LNCaP clone FGC (cell line): ENCODE measurements at places on chromosomes 2 and 18.

DNA sequence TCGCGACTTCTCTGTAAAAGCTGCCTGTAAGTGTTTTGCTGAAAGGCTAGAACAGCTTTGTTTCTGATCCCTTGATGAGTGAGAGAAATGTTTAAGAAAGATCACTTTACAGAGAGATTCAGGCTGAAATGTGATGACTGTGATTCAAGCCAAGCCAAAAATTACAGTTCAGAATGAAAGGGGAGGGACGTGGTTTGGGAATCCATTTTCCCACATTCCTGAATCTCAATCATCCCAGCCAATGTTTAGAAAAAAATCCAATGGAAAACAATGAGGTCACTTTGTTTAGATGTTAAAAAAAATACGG is 416.7 kb downstream of the ARHGAP15 start:
- DNase-seq, result no peak

- DNase-seq, result no peak
Measured at GRCh38 chr2:89767572-89768435, 1076.3 kb downstream of the RPIA start.

DNA sequence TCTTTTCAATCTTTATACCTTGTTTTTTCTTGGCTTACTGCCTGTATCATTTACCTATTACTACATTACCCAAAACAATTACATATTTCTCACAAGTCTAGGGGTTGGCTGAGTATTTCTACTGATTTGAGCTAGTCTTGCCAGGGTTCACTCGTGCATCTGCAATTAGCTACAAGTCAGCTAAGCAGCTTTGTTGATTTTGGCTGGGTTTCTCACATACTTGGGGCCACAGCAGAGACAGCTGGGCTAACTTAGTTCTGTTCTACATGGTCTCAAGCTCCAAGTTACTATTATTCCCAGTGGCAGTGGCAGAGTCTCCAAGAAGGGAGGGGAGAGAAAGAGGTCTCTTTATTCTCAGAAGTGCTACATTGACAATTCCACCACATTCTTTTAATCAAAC is 54.7 kb upstream of the SP5 start:
- DNase-seq, result no peak

DNA sequence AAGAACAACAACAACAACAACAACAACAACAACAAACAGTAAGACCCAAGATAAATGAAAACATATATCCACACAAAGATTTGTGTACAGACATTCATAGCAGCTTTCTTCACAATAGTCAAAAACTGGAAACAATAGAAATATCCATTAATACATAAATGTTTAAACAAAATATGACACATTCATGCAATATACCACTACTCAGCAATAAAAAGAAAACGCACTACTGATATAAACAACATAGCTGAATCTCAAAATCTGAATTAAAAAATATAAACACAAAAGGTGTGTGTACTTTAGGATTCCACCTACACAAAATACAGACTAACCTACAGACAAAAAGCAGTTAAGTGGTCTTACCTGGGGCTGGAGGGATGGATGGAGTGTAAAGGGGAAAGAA is 42.1 kb downstream of the DOK1 start:
- no peak for DNase-seq

GRCh38 chr2:20666005-20666303 is 990 bp upstream of the GDF7 start:
- DNase-seq, result no peak

DNA sequence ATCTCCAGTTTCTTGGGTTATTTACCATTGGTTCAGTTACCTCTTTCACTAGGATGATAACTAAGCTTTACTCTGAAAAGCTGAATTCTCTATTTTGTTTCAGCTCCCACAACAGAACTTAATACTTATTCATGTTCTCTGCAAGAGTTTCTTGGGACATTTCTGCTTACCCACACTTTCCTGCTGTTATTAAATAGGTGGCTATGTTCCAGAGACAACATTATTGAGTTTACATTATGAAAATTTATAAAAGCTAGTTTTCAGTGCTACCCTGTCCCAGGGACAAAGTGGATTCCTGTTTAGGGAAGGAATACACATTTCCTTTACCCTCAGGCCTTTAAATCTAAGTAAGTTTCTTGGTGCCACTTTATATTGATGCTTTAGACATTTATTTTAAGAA is 7.0 kb upstream of the GPD2 start:
- DNase-seq, result no peak

DNA sequence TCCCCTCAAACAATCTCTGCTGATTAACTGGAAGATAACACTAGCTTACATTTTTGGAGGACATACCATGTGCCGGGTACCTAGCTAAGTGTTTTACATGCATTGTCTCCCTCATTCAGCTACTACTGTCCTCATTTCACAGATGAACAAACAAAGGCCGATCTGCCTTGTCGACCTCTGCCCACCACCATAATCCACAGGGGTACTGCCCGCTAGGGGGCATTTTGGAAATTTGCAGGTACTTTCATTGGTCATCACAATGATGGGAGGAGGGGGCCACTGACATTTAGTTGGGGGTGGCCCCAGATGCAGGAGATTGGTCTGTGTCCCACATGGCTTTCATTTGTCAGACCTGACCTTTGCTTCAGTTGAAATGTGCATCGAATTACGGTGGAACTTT is 3.9 kb upstream of the TMEM163 start:
- DNase-seq, result no peak

DNA sequence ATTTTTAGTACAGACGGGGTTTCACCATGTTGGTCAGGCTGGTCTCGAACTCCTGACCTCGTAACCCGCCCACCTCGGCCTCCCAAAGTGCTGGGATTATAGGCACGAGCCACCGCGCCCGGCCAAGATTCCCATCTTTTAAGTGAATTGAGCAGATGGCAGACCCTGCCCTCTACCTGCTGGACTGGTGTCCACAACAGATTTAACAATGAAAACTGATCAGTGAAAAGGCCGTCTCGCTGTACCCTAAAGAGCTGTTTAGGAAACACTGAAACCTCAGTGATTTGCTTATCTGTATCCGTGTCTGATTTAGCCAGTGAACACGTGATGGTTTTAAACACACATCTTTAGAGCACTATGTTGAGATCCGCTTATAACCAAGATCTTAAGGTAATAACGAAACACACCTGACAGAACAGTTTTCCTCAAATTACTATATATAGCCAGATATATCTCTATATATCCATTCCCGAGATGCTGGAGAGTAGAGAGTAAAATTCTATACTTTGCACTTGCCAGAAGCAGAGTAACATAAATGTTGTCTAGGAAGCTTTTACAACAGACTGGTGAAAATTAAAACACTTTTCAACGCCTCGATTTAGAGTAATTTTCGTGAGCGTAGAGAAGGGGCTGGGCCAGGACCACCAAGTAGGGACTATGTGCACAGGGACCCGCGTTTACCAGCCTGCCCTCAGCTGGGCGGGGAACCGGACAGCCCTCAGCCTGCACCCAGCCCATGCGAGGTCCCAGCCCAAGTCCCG is 594 bp downstream of the FAM161A start:
- no peak for DNase-seq

GRCh38 chr2:98560256-98560771 is 48.0 kb downstream of the COA5 start:
- DNase-seq, result no peak

- DNase-seq, result no peak
Measured at GRCh38 chr2:121247534-121247933, 37.5 kb downstream of the TFCP2L1 start.

DNA sequence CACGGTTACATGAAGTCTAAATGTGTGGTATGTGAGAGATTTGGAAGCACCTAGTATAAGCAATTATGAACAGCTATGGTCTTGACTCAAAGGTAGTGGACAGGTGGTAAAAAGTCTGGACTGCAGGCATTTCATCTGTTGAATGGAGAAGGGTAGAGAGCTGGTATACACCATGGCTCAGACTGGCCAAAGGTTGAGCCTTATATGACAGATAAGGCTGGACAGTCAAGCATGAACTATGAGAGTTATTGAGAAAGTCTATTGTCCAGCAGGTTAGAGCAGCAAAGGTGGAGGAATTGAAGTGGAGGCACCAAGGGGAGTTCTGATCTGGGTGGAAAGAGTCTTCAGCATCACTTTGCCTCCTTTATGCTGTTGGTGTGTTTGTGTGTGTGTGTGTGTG is 346.7 kb upstream of the SLC14A2 start:
- DNase-seq, result no peak

DNA sequence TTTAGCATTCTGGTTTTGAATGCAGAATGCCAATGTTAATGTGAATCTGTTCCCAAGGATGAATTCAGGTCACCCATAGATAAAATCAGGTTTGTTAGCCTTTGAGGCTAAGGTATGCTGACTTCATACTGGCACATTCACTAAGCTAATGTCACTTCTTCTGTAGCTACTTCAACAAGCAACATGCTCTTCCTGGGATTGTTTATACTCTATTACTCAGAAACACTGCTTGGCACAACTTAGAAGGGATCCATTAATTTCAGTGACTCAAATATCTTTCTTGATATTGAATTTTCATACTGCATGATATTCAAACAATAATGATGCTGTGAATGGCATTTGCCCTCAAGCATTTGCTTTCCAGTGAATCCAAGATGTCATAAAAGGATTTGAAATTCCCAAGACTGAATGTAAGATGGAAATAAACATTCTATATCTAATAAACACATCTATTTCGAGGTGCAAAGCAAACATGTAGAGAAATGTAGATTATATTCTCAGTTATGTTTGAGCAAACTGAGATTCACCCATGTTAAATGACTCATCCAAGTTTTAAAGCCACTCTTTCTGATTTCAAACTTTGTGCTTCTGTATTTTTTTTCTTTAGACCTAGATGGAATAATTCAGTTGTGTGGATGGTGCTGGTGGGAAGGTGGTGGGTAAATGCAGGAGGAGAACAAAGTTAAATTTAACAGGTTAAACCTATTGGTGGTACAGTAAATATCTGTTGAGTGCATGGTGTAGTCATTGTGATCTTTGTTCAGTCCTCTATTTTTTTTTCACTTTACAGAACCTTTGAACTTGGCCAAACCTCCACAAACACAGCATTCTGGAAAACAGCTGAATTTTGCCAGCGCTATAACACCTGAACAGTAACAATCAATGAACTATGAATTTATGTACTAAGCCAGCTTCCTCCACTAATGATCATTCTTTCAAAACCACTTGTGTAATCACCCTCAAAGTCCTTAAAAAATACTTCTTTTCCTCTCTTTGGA is 162.1 kb upstream of the XIRP2 start:
- no peak for DNase-seq

DNA sequence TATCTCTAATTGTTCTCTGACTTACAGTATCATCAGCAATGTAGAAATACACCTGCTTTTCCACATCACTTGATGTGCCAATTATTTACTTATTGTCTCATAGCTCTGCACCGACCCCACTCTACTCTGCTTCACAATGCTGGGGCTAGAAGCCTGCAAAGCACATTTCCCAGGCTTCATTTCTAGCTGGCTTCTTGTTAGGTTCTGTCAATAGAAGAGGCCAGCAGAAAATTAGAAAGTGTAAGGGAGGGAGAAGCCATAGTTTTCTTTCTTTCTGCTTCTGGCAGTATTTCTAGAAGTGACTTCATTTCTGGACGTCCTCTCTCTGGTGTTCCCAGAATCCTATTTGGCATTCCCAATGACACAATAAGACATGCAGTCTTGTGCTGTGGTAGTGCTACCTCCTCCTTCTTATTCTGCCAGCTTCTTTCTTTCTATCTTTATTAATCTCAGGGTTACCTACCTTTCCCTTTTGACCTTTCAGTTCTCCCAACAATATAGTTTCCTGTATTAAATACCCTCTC is 12.5 kb upstream of the TANC1 start:
- DNase-seq, result no peak

DNA sequence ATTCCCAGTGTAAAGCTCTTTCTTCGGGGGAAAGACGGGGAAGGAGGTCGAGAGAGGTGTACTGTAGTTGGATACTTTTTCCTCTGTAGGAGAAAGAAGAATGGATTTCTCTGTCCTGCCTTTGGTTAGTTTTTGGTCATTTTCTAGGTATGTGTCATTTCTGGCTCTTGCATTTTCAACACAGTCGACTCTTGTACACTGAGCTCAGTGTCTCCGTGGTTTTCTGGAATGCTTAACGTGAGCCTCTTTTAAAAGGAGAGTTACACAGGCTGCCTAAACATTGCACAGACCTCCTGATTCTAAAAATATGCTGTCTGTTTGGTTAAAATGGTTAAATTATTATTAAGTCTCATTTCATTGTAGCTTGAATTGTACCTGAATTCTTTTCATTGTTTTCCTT is 21.8 kb upstream of the GLS start:
- DNase-seq, result no peak

GRCh38 chr2:234548695-234549420 is 52.0 kb upstream of the ARL4C start:
- no peak for DNase-seq

GRCh38 chr18:76546088-76546435 is 51.0 kb upstream of the ZNF516 start:
- DNase-seq, result no peak

GRCh38 chr2:158610059-158610458 is 153.3 kb downstream of the PKP4 start:
- DNase-seq, result no peak

- DNase-seq, result no peak
Measured at GRCh38 chr2:13607139-13607538, 890.4 kb downstream of the TRIB2 start.

GRCh38 chr2:8566774-8567468 is 114.9 kb upstream of the ID2 start:
- DNase-seq, result no peak

DNA sequence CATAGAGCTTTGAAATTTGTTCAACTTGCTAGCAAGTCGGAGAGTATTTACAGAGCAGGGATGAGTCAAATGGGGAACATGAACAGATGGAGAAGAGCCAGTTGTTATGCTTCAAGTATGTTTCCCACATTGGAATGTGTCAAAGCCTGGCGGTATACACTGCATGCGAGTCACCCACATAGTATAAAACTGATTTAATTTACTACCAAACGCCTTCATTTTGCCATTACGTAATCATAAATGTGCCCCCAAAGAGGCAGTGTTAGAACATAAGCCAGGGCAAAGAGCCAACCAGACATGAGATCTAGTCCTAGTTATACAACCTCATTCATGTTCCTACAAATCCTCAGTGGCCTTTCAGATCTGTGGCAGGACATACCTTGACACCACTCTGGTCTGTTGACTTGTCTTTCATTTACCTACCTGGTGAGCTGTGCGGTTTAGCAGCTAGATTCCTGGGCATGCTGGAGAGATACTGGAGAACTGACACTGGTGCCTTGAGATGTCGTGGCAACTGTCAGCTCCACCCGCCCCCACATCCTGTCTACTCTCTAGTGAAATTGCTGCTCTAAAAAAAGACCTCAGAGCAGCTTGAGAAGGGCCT is 21.7 kb upstream of the NRP2 start:
- no peak for DNase-seq

DNA sequence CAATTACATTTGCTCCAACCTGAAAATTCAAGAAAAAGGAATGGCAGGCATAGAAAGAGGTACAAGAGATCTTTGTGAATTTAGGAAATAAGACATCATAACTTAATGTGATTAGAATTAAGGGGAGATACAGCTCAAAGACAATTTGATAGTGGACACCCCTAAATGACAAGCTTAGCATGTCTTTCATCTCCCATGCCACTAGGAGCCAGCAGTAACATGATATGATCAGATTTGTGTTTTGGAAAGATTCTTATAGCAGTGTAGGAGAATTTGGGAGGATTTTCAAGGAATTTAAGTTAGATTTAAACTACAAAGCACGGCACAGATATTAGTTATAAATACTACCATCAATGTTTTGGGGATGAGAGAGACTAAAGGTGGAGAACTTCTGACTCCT is 340.8 kb downstream of the RDH14 start:
- no peak for DNase-seq

GRCh38 chr2:212170382-212170781 is 368.2 kb downstream of the ERBB4 start:
- no peak for DNase-seq

- DNase-seq, result no peak
Measured at GRCh38 chr2:60554646-60555065, 1.2 kb upstream of the BCL11A start.

GRCh38 chr18:74219056-74219455 is 70.7 kb downstream of the TIMM21 start:
- no peak for DNase-seq
